Cortex of kidney (tissue), 1 donor: ENCODE measurements at places on chromosomes 7 and 10.

DNA sequence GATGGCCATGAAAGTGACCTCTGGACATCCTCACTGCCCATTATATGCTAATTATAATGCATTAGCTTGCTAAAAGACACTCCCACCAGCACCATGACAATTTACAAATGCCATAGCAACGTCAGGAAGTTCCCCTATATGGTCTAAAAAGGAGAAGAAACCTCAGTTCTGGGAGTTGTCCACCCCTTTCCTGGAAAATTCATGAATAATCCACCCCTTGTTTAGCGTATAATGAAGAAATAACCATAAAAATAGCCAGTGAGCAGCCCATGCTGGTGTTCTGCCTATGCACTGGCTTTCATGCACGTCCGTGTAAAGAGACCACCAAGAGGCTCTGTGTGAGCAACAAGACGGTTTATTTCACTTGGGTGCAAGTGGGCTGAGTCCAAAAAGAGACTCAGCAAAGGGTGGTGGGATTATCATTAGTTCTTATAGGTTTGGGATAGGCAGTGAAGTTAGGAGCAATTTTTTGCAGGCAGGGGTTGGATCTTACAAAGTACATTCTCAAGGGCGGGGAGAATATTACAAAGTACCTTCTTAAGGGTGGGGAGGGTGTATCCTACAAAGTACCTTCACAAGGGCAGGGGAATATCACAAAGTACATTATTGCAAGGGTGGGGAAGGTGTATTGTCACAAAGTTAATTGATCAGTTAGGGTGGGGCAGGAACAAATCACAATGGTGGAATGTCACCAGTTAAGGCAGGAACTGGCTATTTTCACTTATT is 45.6 kb downstream of the LBX1 start:
- DNase-seq, result no peak

DNA sequence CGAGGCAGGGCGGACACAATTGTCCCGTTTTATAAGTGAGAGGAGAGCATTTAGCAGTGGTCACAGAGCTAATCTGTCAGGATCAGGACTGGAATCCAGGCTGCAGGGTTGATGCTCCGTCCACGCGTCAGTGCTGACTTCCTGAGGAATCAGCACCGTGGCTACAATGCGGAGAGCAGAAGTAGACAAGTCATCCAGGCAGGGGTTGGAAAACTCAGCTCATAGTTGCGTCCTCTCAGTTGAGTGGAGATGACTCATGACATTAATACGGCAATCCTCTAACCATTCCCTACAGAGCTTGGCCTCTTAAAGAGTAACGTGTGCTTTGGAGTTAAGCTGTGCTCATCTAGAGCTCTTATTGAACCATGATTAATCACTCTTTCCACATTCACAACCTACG is 17.1 kb upstream of the HTR5A start:
- DNase-seq, result no peak

DNA sequence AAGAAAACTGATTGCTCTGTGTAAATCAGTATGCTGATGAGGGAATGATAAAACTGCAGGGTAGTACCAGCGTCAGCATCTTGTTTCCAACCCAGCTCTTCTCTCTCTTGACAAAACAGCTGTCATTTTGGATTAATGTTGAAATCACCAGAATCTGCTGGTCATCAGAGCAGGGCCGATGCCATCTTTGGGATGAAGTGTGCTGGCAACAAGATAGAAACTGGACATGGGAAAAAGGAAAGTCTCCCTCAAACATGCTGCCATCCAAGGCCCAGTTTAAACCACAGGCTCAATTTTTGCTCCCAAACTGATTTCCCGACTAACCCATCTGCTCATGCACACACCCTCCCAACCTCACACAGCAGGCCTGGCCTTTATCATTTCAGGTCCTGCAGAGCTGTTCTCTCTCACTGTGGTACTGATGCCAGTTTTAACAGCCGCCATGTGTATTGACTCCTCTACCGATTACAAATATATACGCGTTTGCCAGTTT is 285.2 kb downstream of the AUTS2 start:
- DNase-seq, result no peak

DNA sequence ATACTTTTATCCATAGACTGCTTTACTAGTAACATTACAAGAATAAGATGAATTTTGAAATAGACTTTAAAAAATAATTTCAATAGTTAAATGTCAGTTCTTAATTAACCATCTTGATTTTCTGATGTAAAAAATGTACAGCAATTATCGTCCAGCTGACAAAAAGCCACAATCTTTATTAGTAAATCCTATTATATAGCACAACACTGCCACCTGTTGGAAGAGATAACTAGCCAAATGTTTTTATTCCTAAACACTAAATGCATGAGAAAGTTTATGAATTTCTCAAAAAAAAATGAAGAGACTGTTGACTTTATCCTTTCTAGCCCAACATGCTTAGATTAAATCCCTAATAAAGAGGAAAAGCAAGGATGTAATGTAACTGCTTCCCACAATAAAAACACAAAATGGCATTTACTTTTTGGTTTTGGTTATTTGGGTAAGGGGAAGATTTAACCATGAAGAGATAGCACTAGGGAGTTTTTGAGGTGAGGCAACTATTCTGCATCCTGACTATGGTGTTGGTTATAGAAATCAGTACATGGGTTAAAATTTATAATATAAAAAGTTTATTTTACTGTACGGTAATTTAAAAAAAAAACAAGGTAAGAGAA is 8.0 kb downstream of the COA1 start:
- no peak for DNase-seq

GRCh38 chr7:149007611-149008010 is 20.7 kb downstream of the PDIA4 start:
- no peak for DNase-seq

DNA sequence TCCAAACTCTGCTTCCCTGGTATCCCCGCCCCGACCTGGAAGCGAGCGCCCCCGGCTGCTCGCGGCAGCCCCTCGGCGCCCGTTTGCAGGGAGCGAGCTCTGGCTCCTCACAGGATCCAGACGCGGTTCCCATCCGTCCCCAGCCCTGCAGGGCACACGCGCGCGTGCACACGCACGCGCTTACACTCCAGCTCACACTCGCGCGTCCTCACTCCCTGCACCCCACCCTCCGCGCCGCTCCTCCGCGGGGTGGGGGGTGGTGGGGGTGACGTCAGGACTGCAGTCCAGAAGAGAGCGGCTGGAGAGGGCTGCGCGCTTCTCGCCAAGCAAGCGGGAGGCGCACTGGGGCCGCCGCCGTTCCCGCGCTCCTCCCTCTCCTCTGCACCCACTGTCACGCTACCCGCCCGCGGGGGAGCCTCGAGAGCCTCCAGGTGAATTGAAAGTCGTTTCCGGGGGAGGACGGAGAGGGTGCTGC is 255.6 kb downstream of the OTUD1 start:
- DNase-seq, result no peak

- DNase-seq, result no peak
Measured at GRCh38 chr10:75223507-75223906, 12.2 kb downstream of the COMTD1 start.

DNA sequence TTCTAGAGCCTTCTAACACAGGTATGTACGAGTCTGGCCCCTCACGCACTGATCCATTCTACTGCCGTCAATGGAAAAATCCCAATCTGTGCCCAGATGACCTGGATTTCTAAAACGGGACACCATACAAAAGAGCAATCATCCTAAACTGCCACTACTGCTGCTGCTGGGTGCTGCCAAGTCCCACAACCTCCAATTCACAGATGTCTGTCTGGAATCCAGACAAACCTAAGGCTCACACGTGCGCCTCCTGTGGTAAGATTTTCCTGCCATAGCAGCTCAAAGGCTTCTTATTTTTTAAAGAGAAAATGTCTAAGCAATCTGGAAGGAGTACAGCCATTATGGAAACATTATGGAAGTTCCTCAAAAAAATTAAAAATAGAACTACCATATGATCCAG is 40.9 kb downstream of the JCAD start:
- no peak for DNase-seq

GRCh38 chr7:41886262-41886900 is 183.5 kb upstream of the INHBA start:
- no peak for DNase-seq
